ENCODE measurements at places on chromosomes 5 and 9. TPM values are rescaled to one million over a fixed set of nuclear protein-coding genes. Genes with fewer than 3 reads are reported as not detected.

The PCDHB14 gene
- not detected for total RNA-seq

The SLC34A3 gene
- not detected for total RNA-seq

The SH2D3C gene
- total RNA-seq, result 45.7 TPM

The CAVIN4 gene
- 0.68 TPM for total RNA-seq

The FBP2 gene
- total RNA-seq, result not detected

The INSL6 gene
- not detected for total RNA-seq

The RABGAP1 gene
- total RNA-seq, result 46.6 TPM

The CARD19 gene
- 15.8 TPM for total RNA-seq

The LEAP2 gene
- 5.4 TPM for total RNA-seq

The FYB1 gene
- not detected for total RNA-seq

The RNF14 gene
- 41.1 TPM for total RNA-seq

The CDH6 gene
- not detected for total RNA-seq

The ZDHHC12 gene
- total RNA-seq, result 40.0 TPM

The PDLIM4 gene
- total RNA-seq, result not detected

The PCDHA11 gene
- total RNA-seq, result not detected

The STC2 gene
- total RNA-seq, result not detected

The HAVCR1 gene
- total RNA-seq, result not detected

The BTNL8 gene
- total RNA-seq, result not detected

The PCDHA1 gene
- total RNA-seq, result not detected

The RNF180 gene
- not detected for total RNA-seq

The PCDHB11 gene
- not detected for total RNA-seq

The KCNT1 gene
- total RNA-seq, result not detected

The DMGDH gene
- 1.5 TPM for total RNA-seq

Measured in OCI-LY7 (cell line).